Suppressor macrophage treated with lipopolysaccharide for 1 hour (primary cell): ENCODE measurements at places on chromosomes 12 and 14.

GRCh38 chr12:106303202-106303820, 778 bp downstream of the TCP11L2 start:
- DNase-seq, result peak; percentile 72

DNA sequence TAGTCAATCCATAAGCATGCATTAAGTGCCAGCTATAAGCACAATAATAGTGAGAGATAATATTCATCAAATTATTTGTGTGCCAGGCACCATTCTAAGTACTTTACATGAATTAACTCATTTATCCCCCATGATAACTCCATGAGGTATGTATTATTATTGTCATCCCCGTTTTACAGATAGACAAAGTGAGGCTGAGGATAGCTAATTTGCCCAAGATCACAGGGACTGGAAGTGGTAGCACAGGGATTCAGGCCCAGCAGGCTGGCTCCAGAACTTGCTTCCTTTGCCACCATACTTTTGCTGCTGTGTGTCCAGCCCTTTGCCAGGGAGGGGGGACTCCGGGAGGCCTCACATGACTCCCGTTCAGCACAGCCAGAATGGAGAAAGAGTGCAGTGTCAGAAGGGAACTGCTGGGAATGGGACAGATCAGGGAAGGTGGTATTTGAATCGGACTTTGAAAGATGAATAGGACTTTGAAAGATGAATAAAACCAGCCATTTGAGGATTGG, 128.0 kb upstream of the PWP1 start:
- no peak for DNase-seq

DNA sequence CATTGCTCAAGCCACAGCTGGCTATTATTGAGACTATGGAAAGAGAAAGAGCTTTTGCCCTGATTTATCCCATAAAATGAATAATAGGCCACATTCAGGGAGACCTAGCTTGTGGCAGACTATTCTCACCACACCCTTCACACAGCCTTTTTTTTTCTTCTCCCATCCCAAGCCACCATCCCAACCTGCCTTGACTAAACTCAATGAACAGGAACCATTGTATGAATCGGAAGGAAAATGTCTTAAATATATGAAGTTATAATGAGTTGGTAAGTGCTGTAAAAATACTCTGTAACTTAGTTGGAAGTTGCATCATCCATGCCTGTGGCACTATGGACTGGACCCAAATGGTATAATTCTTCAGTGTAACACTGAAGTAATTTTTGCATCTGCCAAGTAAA, 338.4 kb downstream of the RAD51B start:
- no peak for DNase-seq

- no peak for DNase-seq
Measured at GRCh38 chr12:77152623-77153193, 87.3 kb upstream of the E2F7 start.

DNA sequence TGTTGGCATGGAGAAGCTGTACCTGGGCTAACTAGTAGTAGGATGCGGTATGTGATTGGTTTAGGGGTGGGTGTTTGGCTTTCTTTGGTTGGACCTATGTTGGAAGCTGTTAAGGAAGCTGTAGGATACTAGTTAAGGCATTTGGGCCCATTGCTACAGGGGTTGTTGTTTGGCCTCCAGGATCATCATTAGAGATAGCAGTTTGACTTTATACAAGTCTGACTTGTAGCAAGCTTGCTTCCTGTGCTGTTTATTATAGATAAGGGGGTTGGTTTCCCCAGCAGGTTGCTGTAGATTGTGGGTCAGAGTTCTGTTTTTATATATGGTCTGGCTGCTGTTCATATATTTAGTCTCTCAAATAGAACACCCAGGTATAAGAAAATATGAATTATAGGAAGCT, 1.4 kb upstream of the PRIM1 start:
- DNase-seq, result no peak

GRCh38 chr14:91396959-91397815, 20.4 kb downstream of the CCDC88C start:
- peak; percentile 49 for DNase-seq

GRCh38 chr14:32469388-32470160, 140.5 kb downstream of the AKAP6 start:
- peak; percentile 66 for DNase-seq

DNA sequence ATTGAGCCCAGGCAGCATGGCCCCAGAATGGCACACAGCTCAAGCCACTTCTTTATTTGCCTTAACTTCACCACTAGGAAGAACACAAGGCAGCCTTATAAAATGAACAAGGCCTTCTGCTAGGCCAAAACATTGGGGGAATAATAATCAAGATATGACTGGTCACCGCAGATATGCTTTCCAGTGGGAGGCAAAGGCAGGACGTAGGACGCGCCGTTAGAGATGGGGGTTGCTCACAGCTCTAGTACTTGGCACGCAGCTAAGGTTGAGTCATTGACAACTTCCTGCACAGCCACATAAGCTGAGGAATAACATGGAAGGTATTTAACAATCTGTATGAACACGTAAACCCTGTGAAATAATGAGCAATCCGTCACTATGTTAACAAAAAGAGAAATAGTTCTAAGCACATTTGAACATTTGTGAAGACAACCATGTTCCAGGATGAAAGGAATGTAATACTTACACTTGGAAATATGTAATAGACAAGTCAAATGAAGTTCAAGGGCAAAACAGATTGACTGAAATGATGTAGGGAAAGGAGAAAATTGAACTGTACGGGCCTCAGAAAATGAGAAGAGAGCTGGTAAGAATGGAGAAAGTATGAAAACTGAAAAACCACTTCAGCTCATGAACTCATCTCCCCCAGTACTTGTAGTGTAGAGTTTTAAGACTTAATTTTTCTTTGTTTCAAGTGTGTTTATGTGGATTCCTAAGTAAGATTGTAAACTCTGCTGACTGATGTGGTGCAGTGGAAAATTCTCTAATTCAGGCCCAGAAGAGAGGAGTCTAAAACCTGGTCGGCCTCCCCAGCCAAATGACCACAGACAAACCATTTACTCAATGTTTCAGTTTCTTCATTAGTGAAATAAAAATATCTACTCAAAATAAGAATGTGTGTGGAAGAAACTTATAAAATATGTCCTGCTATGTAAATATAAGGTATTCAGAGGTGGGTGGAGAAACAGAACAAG, 59.3 kb upstream of the CCDC91 start:
- DNase-seq, result no peak

- DNase-seq, result no peak
Measured at GRCh38 chr14:25908277-25909044, 689.4 kb downstream of the NOVA1 start.

DNA sequence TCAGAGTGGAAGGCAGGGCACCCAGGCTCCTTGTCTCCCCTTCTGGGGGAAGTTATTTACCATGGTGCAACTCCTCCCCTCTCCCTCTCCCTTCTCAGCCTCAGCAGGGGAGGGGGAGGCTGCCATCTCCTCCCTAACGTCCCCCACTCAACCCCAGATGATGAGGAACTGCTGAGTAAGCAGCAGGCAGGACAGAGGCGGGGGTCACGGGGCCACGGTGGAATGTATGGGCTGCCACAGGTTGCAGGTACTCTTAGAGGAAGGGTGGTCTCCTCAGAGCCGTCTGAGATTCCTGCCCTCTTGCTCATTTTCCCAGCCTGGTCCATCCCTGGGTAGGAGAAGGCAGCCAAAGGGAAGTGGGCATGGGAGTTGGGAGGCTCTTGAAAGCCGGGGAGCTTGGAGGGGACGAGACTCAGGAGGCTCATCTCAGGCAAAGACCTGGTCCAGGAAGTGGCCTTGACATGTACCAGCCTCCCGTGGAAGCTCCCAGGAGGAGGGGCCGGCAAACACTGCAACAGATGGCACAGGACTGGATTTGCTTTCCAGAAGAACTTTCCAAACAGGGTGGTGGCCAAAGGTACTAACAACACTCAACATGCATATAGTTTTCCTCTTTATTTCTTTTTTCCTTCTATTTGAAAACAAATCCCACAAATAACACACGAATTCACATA, 19.0 kb downstream of the RIN3 start:
- DNase-seq, result no peak

DNA sequence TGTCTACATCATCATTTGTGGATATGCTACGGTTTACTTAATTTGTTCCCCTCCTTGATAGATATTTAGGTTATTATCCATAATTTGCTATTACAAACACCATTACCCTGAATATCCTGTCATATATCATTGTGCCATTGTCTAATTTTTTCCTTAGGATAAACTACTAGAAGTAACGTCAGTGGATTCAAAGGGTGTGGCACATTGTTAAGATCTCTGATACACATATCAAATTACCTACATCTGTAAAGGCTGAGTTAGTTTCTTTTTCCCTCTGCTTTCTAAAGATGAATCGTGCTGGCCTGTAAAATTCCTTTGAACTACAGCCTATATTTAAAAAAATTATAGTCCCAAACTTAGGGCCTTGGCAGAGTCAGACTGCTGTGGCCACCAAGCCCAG, 53.9 kb upstream of the STRN3 start:
- DNase-seq, result no peak

GRCh38 chr12:43935581-43935980, 99.7 kb downstream of the TMEM117 start:
- no peak for DNase-seq

DNA sequence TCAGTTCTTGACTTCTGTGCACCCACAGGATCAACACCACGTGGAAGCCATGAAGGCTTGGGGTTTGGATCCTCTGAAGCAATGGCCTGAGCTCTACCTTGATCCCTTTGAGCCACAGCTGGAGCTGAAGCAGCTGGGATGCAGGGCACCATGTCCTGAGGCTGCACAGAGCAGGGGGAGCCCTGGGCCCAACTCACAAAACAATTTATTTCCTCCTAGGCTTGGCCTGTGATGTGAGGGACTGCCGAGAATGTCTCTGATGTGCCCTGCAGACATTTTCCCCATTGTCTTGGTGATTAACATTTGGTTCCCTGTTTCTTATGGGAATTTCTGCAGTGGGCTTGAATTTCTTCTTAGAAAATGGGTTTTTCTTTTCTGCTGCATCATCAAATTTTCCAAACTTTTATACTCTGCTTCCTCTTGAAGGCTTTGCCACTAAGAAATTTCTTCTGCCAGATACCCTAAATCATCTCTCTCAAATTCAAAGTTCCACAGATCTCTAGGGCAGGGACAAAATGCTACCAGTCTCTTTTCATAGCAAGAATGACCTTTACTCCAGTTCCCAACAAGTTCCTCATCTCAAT, 288.2 kb downstream of the CCDC59 start:
- DNase-seq, result no peak

GRCh38 chr12:54629925-54630324, 4.8 kb downstream of the LACRT start:
- DNase-seq, result no peak

- no peak for DNase-seq
Measured at GRCh38 chr14:76538648-76539008, 162.7 kb downstream of the ESRRB start.

GRCh38 chr12:9969673-9970072, 1.5 kb upstream of the CLEC12A start:
- DNase-seq, result no peak

GRCh38 chr12:59646636-59647035, 50.8 kb downstream of the SLC16A7 start:
- DNase-seq, result no peak

DNA sequence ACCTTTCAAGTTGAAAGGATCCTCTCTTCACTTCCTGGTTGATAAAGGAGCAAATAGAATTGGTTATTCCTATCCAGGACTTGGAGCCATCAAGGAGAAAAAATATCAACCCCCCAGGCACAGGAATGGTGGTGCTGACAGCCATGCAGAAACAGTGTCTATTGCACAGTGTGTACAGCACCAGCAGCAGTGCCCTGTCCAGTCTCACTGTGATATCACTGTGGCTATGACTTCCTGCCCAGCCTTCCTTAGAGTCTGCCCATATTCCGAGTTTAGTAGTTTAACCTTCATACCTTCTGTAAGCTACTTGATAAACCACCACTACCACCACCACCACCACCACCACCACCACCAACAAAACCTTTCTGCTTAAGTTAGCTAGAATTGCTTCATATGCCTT, 45.1 kb upstream of the FERMT2 start:
- DNase-seq, result no peak

- no peak for DNase-seq
Measured at GRCh38 chr12:46509135-46509534, 136.6 kb upstream of the SLC38A2 start.

DNA sequence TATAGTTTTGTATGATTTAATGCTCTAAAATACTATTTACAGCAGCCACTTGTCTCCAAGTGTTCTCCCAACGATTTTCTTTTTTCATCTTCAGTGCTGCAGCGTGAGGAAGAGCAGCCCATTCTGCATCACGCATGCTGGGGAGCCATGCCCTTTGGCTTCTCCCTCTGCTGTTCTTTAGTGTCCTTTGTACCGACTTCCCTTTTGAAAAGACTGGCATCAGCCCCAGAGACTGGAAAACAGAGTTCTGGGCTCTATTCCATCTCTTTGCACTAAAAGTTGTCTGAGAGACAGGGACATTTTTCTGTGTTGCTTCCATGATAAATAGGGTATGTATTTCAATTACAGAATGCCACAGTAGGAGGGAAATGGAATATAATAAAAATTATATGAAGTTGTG, 105.1 kb downstream of the RERG start:
- DNase-seq, result no peak

GRCh38 chr12:116065606-116066005, 211.9 kb downstream of the MED13L start:
- no peak for DNase-seq

- DNase-seq, result no peak
Measured at GRCh38 chr12:55929306-55929791, 1.6 kb upstream of the DGKA start.

DNA sequence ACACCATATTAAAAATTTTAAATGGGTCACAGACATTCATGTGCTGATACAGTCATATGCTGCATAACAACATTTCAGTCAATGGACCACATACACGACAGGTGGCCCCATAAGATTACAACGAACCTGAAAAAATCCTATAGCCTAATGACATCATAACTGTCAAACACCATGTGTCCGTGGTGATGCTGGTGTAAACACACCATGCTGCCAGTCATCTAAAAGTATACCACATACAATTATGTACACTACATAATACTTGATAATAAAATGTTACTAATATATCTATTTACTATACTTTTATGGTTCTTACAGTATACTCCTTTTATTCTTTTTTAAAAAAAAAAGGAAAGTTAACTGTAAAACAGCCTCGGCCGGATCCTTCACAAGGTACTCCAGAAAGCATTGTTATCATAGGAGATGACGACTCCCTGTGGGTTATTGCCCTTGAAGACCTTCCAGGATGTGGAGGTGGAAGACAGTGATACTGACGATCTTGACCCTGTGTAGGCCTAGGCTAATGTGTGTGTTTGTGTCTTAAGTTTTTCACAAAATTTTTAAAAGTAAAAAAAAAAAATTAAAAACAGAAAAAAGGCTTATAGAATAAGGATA, 5.0 kb upstream of the TDG start:
- peak; percentile 34 for DNase-seq

- no peak for DNase-seq
Measured at GRCh38 chr12:70252832-70253231, 9.6 kb downstream of the CNOT2 start.

- no peak for DNase-seq
Measured at GRCh38 chr12:45231515-45232145, 15.7 kb downstream of the ANO6 start.

GRCh38 chr12:90207799-90208198, 499.2 kb upstream of the ATP2B1 start:
- peak; percentile 8 for DNase-seq
